ENCODE measurements at places on chromosomes 12 and 14.

- no peak for DNase-seq
Measured at GRCh38 chr14:38357557-38357956, 101.7 kb upstream of the CLEC14A start.

- peak; percentile 83 for DNase-seq
Measured at GRCh38 chr14:73713803-73714655, at the start of gene PNMA1. TSS of gene PNMA1 (minus strand) at chr14:73714384. CDS start at chr14:73713639, 745 bp downstream.

DNA sequence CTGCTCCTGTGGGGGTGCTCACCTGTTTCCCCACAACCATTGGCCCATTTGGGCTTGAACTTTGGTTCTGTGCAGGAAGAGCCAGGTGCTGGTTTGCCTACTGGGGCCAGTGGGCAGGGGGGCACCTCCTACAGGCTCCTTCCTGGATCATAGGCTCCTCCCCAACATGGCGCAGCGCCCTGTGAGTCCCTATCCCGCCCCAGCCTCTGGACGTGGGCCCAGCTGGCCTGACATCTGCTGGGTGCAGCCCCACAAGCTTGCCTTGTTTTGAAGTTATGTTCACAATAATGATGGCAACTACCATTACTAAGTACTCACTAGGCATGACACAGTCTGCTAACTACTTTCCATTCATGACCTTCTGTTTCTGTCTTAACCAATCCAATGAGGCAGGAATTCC, 147.8 kb downstream of the RBM19 start:
- DNase-seq, result no peak

- DNase-seq, result no peak
Measured at GRCh38 chr12:104702565-104703139, 245.9 kb downstream of the CHST11 start.

DNA sequence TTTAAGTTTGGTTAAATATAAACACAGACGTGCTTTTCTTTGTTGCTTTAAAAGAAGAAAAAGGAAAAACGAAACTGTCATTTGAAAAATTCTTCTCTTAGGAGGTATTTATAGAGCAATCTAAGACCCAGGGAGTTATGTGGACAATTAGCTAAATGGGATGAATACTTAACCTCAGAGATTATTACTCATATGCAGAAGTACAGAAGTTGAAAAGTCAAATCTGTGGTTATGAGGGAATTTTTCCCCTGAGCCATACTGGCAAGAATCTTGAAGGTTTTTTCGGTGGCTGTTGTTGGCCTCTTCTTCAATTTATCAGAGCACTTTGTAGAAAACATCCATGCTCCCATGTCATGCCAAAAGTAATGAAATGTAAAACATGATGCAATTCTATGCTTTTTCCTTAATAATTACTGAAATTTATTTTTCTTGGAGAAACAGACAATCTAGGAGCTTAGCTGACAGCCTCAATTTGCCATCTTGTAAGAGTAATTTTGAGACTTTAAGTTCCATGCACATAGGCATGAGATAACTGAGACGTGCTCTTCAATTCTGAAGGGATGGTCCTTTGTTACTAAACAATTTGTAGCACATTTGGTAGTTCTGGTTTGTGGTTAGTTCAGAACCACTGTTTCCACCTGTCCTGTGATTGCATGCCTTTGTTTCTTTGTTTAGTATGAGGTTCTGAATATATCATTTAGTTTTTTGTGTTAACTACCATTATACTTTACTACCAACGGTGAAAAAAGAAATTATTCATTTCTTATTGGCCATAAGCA, 126.6 kb downstream of the BCAT1 start:
- DNase-seq, result no peak

GRCh38 chr12:92612611-92613010, 90.2 kb upstream of the PLEKHG7 start:
- no peak for DNase-seq

GRCh38 chr14:54627540-54628363, 60.8 kb downstream of the SAMD4A start:
- no peak for DNase-seq

GRCh38 chr12:75951399-75952278, 79.9 kb downstream of the PHLDA1 start:
- no peak for DNase-seq

DNA sequence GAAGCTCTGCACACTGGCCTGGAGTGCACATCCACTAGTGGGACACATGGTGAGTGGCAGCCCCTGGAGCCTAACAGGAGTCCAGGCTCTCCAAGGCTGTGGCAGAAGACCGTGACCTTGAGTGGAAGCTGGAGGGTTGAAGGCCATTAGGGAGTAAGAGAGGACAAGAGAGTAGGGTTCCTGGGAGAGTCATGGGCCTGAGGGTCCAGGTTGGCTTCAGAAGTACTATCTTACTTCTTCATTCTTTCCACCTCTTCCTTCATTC, 406 bp downstream of the IL23A start:
- no peak for DNase-seq

- DNase-seq, result no peak
Measured at GRCh38 chr14:103510724-103511693, 11.6 kb downstream of the CKB start.

- DNase-seq, result no peak
Measured at GRCh38 chr12:131087302-131087818, 133.7 kb downstream of the ADGRD1 start.

DNA sequence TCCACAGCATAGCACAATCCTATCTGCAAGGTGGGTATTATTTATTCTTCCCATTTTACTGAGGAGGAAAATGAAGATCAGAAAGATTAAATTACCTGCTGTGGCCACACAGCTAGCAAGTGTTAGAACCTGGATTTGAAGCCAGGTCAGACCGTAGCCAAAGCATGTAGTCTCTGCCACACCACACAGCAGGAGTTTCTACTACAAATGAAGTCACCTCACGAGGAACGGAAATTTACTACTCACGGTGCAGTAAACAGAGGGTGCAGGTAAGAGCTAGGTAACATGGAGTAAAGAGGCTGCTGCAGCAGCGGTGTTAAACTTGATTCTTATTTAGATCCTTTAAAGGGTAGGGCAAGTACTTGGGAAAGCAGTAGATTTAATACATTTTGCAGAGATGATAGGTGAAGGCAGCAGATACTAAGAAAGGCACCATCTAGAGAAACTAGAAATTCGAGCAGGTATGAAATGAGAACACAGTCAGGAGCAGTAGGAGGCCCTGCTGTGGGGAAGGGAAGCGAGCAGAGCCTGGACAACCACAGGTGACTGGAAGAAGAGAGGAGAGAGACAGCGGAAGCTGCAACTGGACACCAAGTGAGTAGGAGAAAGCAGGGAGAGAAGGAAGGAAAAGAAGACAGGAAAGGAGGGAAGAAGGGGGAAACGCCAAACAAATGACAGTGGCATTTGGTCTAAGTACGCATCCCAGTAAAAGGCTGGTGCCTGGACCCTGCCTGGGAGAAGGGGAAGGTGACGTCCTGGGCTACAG, 21.5 kb downstream of the SPTB start:
- no peak for DNase-seq

DNA sequence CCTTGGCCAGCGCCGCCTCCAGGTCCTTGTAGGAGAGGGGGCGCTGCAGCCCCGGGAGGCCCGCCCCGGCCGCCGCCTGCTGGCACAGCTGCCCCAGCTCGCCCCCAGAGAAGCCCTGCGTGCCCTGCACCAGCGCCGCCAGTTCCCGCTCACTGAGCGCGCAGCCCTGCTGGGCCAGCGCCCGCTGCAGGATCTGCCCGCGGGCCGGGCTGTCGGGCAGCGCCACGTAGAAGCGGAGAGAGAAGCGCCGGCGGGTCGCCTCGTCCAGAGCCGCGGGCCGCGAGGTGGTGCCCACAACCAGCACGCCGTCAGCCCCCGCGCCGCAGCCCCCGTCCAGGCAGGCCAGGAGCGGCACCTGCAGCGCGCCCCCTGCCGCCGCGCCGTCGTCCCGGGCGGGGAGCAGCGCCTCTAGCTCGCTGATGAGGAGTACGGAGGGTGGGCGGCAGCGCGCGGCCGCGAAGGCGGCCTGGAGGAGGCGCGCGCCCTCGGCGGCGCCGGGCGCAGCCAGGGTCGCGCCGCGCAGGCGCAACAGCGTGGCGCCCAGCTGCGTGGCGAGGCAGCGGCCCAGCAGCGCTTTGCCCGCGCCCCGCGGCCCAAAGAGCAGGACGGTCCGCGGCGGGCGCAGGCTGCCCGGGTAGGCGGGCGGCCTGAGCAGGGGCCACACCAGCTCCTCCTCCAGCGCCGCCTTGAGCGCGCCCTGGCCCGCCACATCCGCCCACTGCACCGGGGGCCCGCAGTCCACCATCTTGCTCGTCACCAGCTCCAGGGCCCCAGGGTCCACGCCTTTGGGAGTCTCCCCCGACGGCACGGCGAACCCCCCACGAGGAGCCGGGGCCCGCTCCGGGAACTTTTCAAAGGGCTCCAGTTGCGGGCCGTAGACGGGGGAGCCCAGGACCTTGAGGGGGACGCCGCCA, 27.7 kb downstream of the FIGNL2 start:
- DNase-seq, result peak; percentile 55

DNA sequence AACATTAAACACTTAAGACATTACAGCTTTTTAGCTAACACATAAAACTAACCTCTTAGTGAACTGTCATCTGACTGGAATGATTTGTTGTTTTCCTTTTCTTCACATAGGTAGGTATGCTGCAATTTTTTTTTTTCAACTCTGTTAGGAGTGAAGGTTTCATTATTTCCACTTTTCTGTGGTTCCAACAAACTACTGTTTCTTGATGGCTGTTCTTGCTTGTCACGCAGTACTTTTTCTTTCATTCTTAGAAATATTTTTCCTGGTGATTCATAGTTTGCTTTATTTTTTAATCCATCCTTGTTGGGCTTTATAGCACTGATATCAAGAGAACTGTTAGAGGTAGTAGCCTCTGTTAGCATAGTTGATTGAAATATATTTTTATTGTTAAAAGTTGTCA, 6.3 kb downstream of the MIS18BP1 start:
- DNase-seq, result no peak

GRCh38 chr14:39050389-39050788, 52.6 kb downstream of the SEC23A start:
- no peak for DNase-seq

GRCh38 chr12:91056488-91056887, 1.3 kb downstream of the KERA start:
- no peak for DNase-seq

DNA sequence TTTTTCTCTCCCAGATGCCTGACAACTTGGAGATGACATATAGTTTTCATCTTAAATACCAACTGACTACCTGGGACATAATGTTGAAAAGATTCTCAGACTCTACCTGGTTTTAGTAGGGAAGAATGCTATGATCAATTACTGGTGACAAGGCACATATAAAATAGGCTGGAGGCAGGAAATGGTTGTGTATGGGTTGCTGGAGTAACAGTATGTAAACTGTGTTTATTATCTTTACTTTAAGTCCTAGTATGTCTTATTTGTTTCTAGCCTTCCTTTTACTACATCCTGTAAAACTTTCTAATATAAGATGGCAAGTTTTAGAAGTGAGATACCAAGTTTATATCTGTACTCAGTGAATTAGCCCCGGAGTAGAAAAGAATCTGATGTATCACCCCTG, 98.1 kb downstream of the NUBPL start:
- DNase-seq, result no peak

- DNase-seq, result no peak
Measured at GRCh38 chr14:65425885-65426284, 13.4 kb downstream of the FUT8 start.

GRCh38 chr14:29757711-29758233, 169.9 kb downstream of the PRKD1 start:
- DNase-seq, result no peak

DNA sequence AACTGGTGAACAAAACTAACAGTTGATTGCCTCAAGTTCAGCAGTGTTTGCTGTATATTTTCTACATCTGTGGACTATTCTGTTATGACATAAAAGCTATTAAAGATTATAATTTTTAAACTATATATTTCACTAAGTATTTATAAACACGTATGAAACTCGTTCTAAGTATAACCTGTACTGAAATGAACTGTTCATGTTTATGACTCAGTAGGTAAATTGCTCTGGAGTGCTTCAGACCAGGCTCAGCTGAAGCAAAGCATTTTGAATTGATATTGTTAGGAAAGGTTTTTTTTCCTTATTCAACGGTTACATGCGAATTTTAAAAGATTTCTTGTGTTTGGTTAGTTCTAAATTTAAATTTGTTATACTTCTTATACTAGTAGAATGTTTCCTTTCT, 151.3 kb downstream of the RAD51B start:
- no peak for DNase-seq

- no peak for DNase-seq
Measured at GRCh38 chr14:42353315-42353714, 746.6 kb downstream of the LRFN5 start.

DNA sequence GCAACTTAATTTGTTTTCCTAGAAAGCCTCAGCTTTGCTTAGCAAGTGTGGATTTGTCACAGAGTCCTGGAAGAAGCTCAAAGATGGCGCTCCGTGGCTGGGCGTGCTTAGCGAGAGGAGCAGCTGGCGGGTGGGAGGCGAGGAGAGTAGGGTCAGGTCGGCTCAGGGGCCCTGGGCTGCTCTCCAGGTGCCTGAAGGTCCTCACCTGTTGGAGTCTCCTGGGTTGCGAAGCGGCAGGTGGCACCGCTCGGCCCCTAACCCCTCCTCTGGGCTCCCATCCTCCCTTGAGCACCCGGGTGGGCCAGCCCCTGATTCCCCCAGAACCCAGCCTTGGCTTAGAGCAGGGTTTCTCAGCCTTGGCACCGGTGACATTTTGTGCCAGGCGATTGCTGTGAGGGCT, 25.1 kb downstream of the LRTM2 start:
- DNase-seq, result no peak

DNA sequence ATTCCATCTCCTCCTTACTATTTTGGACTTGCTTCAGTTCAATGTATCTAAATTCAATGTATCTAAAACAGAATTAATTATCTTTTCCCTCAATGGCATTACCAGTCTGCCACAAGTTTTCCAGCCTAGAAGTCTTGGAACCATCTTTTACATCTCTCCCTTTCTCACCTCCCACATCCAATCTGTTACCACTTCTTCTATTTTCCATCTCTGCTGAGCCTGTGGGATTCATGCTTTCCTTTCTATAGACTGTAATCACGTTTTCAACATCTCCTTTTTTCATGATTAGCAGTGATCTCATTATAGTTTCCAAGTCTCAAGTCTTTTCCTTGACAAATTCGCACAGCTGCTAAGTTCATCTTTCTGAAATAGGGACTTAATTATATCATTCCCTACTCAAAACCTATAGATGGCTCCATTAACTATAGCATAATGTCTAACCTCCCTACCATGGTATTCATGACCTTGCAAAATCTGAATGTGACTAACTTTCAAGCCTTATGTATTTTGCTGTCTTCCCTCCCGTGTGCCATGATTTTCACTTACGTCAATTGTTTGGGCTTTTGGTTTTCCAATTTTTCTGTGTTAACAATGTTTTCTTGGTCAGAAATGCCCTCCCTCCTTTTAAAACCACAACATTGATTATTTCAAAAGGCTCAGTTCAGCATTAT, 20.5 kb upstream of the PTPRB start:
- DNase-seq, result no peak

DNA sequence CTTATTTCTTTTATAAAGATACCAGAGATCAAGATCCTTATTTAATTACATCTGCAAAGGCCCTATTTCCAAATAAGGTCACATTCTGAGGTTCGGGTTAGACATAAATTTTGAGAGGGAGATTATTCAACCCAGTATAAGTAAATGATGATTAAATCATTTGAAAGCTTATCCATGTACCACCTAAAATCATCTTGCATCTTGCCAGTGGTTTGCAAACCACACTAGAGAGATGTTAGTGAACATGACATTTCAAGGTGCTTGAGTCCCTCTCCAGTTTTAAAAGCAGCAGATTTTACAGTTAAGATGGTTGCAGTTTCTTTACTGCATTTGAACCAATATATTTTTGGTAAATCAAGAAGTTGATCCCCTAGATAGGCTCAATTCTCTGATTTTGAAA, 49.9 kb upstream of the TMPO start:
- DNase-seq, result no peak
